ENCODE measurements at places on chromosomes 5 and 9.

DNA sequence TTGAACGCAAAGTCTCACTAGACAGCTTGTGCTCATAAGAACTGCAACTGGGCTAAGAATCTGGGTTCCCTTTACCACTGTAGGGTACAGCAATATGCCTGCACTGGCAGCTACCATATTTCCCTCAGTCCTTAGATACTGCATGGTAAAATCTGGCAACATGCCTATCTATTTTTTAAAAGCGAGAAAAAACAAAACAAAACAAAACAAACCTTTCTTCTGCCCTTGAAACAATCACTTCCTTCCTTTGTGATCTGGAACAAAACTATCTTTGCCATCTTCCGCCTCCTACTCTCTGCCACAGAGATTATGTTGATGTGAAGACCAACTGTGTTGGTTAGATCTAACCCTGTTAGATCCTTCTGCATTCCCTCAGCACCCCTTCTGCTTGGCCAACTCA, 242.9 kb downstream of the EBF1 start:
- no peak for DNase-seq

DNA sequence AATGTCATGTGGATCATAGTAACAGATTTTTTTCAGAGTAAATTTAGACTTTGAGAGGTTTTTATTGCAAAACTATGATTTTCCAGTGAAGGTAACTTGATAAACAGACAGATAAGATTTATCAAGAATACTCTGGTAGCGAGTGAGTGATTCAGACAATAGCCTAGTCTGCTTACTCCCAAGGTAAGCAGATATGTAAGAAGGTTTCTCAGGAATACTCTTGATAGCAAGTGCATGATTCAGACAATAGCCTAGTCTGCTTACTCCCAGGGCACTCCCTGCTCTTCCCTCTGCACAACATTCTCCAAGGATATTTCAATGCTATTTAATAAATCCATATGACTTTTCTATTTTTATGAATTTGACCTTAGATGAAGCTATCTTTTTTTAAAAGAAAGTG, 1881.5 kb downstream of the EFNA5 start:
- no peak for DNase-seq

- DNase-seq: peak; percentile 10
Measured at GRCh38 chr9:113844466-113844865, 31.6 kb upstream of the ZNF618 start.

DNA sequence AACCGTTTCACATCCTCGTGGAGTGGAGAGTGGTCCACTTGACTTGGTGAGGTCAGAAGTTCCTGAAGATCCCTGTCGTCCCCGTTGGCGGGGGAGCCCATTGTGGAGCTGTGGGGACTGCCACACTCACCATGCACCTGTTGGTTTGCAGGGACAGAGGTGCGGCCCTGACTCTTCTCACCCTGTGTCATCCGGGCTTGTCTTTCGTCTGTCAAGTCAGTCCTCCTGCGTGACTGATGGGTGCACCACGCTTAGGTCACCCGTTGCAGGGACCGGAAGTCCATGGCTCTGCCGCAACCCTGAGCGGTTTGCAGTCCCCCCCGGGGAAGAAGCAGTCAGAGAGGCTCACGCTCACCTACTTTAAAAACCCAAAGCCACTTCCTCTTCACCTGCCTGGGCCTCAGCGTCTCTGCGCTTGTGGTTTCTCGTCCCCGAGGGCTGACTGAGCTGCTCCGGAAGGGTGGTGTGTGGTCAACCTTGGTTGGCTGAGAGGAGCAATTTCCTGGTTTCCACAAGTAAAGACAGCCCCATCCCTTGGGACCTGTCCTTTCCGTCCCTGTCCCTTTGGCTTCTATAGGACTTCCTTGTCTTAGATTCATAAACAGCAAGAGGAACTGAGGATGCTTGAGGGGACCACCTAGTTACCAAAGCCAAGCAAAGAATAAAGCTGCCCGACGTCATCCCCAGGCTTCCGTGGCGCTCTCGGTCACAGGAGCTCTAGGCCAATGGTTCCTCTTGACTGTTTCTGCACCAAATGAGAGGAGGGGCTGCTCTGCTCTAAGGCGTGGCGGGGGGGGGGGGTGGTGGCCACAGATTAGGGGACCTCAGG, 53.2 kb downstream of the USP20 start:
- DNase-seq: no peak

DNA sequence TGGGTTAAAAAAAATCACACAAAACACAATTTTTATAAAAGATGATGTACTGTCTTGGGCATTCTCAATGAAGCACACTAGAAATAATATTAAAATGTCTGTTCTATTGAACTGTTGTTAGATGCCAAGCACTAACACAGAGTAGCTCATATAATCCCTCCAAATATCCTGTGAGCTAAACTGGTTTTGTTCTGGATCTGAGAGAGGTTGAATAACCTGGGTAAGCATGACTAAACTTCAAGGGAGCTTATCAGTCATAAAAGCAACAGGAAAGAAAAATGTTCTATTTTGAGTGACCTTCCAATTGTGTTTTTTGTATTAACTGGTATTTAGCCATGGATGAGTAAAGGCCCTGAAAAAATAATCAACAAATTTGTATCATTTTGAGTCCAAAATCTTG, 175.3 kb downstream of the SMC2 start:
- DNase-seq: no peak
